ENCODE measurements at places on chromosomes 4 and X. TPM values are rescaled to one million over a fixed set of nuclear protein-coding genes. Genes with fewer than 3 reads are reported as not detected.

- DNase-seq, result no peak
Observed at GRCh38 chrX:28626515-28626914, 39.3 kb downstream of the IL1RAPL1 start.

DNA sequence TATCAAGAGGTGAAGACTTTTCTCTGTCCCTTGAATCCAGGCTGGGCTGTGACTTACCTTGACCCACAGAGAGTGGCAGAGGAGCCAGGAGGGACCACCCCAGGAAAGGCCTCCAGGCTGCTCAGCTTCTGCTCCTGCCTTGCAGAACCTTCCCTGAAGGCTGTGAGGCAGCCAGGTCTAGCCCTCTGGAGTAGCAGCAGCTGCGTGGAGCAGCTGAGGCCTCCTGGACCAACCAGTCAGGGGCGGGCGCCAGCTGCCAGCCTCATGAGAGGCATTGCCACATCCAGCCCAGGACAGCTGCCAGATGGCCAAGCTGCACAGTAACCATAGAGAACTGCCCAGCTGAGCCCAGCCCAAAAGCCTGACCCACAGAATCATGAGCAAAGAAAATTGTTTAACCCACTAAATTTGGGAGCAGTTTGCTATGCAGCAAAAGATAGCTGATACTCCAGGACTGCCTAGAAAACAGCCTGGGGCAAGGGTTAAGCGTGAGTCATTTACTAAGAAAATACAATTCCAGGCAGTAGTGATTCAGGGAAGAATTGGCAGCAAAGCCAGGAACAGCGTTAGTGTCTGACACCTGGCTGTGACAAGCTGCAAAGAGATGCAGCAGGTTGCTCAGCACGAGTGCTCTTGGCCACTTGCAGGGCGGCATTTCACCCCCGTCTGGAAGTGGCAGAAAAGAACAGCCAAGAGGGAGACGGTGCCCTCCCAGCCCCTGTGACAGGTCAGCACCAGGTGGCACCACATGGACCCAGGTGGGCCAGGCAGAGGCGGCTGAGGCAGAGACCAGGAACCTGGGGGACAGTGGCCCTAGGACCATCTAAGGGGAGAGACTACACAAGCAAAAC, 14.7 kb upstream of the PDE6B start:
- no peak for DNase-seq

GRCh38 chr4:3345384-3345783, 52.6 kb downstream of the RGS12 start:
- no peak for DNase-seq

DNA sequence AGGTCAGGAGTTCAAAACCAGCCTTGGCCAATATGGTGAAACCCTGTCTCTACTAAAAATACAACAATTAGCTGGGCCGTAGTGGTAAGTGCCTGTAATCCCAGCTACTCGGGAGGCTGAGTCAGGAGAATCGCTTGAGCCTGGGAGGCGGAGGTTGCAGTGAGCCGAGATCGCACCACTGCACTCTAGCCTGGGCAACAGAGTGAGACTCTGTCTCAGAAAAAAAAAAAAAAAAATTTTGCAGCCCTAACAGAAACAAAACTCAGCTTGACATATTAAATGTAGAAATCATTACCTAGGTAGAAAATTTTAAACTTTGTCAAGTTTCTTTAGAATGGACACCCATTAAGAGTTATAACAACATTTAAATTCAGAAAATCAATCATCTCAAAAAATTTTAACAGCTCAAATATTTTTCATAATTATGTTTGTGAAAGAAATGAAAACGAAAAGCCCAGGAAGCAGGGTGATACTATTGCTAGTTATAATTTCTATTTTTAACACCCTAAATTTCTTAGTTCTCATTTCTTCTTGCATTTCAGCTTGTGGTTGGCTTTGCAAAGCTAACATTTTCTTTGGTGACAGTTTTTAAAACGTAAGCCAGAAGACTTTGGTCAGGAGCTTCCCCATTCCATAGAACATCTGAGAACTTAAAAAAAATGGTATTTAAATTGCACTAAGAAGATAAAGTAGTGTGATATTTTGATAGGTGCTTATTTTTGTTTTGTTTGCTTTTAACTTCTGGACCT, 33.3 kb upstream of the RBBP7 start:
- no peak for DNase-seq

DNA sequence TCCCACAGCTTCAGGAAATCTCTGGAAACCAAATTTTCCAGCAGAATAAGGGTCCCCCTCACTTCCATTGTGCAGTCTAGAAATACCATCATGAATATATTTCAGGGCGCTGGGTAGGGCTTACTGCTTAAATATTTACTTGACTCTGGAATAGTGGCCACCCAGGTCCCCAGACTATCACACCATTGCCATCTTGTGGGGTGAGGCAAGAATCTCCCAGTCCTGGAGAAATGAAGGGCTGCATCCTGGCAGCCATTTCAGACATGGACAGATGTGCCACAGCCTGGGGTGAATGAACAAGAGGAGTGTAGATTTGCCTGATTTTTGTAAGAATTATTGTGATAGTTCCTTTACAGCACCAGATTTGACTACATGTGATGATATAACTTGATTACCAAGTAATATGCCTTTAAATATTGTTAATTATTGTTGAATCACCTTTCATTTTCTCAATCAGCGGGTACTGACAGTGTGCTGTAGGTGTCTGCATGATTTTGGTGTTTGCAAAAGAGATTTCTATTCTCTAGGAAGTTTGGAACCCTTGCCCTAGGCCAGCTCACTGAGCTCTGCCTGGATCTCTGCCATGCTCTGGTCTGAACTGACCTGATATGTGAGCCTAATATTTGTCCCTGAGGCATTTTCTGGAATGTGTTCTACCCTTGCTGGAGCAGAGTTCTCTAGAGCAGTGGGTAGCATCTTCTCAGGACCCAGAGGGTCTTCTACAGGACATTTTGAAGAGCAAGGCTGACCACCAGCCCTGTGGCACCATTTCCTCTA, 183.4 kb downstream of the KIT start:
- no peak for DNase-seq

Gene RHOH
- 1.4 TPM for total RNA-seq

Gene SPARCL1
- total RNA-seq, result 1,237 TPM

- DNase-seq, result no peak
Observed at GRCh38 chrX:30027636-30028035, 187.7 kb upstream of the MAGEB2 start.

Gene MBTPS2
- total RNA-seq, result 9.9 TPM

DNA sequence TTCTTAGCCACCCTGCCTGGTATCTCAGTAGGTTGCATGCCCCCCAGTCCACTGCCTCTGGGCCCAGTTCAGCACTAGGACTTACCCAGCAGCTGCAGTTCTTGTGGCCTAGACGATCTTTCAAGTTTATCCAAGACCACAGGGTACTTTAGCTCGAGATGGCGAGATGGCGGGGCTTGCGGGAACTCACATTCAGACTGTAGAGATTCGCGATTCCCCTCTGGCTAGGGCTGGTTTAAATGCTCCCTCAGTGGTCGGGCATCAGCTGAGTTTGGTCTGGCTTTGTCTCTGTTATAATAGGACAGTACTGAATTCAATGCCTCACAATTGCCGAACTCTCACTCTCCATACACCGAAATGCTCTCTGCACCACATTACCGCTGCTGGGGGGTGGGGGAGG, 18.4 kb upstream of the RFC1 start:
- no peak for DNase-seq

DNA sequence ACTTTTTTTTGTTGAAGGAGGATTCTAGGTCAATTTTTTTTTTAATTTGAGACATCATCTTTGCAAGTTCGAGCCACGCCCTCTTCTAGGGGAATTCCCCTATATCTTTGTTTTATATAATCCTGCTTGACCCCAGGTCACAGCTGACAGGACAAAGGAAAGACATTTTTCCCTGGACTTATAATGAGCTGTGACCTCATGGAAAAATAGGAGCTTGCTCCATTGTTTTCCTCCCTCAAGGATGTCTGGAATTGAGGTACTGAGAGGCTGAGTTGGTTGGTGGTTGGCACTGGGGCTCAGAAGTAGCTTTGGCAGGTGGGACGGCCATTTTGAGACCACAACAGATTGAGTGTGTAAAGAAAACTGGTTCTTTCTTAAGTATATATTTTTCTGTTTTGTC, 49.0 kb downstream of the GBA3 start:
- DNase-seq, result no peak

DNA sequence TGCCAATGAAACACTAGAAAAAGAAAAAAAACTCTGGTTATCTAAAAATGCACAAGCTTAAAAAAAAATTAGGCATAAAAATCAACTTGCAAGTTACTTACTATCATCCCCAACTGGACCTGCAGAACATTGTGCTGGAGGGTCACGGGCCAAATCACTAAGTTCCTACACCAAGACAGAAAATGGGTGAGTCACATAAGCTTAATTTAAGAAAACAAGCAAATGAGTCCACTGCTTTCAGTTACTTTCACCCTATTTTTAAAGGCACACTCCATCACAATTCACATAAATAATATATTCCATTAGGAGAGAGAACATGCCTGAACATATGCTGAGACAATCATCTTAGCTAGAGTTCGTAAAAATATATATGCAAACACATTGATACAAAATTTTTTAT, 17.7 kb downstream of the UBE2D3 start:
- no peak for DNase-seq

- no peak for DNase-seq
Observed at GRCh38 chrX:35561985-35562384, 236.2 kb upstream of the MAGEB16 start.

All from sigmoid colon (tissue), 7 donors.